Epithelial cell of esophagus (primary cell): ENCODE measurements at places on chromosomes 7 and 10.
A peak's percentile ranks its signal among the peaks of the same experiment; 100 is the strongest.

DNA sequence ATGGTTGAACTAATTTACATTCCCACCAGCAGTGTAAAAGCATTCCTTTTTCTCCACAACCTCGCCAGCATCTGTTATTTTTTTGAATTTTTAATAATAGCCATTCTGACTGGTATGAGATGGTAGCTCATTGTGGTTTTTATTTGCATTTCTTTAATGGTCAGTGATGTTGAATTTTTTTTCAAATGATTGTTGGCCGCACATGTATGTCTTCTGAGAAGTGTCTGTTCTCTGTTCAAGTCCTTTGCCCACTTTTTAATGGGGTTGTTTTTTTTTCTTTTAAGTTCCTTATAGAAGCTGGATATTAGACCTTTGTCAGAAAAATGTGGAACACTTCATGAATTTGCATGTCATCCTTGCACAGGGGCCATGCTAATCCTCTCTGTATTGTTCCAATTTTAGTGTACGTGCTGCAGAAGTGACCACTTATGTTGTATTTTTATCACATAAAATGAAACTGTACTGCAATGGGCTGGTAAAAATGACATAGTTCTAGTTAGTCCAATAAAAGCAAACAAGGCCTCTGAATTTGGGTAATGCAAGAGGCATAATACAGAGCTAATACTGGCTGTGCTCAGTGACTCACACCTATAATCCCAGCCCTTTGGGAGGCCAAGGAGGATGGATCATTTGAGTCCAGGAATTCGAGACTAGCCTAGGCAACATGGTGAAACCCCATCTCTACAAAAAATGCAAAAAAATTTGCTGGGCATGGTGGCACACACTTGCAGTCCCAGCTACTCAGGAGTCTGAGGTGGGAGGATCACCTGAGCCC, 70.3 kb downstream of the ABI1 start:
- peak; percentile 66 for DNase-seq

DNA sequence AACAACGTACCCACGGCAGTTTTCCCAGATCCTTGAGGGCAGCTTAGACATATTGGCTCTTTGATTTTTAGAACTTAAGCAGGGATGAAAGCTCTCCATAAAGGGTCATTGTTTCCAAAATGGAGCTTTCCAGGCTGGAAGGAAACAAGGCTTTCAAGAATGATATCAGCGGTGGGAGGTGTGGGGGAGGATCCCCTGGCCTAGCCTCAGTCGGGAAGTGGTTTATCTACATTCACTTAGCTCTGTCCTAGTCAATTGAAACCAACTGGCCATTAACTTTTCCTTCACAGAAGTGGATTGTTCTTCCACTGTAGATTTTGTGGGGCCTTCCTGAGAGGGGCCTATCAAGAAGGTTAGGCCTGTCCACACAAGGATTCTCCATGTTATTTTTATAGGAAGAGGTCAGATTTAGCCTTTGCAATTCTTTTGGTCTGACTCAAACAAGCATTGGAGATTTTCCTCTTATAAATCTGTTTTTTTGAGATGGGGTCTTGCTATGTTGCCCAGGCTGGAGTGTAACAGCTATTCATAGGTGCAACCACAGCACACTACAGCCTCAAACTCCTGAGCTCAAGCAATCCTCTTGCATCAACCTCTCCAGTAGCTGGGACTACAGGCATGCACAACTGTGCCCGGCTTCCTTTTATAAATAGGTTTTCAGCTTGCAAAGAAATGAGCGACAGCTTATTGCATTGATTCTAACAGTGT, 343.5 kb downstream of the LRMDA start:
- DNase-seq, result no peak

DNA sequence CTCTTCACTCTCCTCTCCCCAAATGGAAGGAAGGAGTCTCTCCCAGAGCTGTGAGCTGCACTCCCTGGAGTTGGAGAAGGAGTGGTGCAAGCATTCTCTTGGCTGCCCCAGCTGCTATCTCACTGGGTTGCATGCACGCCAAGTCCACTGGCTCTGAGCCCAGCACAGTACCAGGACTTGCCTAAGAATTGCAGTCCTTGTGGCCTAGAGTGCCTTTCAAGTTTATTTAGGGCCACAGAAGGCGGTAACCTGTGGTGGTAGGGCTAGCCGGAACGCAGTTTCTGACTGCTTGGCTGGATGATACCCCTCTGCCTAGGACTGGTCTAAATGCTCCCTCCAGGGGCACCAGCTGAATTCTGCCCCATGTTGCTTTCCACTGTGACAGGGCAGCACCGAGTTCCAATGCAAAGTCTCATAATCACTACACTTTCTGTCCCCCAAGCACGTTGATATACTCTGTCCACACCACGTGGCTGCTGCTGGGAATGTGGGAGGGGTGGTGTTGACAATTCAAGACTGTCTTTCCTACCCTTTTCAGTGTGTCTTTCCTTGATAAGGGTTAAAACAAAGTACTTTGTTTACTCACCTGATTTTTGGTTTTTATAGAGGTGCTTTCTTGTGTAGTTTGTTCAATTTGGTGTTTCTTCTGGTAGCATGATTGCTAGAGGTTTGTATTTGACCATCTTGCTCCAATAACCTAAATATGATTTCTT, 57.0 kb downstream of the PHTF2 start:
- no peak for DNase-seq

DNA sequence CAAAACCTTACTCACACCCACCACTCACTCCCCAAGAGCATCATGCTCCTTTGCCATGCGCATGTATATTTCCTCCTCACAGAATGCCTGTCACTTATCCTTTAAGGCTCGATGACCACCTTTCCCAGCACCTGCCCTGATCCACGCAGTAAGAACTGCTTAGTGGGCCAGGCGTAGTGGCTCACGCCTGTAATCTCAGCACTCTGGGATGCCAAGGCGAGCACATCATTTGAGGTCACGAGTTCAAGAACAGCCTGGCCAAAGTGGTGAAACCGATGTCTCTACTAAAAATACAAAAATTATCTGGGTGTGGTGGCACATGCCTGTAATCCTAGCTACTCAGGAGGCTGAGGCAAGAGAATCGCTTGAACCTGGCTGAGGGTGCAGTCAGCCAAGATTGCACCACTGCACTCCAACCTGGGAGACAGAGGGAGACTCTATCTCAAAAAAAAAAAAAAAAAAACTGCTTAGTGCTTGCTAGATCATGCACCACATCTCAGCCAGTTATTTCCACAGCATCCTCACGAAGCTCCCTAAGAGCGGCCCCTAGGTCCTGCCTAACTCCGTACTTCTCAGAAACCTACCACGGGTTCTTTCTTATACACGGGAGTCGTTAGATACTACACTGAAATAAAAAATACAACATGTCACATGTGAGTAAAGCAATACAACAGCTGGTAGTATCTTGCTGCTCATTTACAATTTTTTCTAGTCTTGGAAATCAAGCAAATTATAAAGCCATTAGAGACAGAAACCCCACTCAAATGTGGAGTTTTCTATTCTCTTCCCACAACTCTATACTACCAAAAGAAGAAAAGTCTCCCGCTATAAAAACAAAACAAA, 37.2 kb downstream of the CYTH3 start:
- no peak for DNase-seq

DNA sequence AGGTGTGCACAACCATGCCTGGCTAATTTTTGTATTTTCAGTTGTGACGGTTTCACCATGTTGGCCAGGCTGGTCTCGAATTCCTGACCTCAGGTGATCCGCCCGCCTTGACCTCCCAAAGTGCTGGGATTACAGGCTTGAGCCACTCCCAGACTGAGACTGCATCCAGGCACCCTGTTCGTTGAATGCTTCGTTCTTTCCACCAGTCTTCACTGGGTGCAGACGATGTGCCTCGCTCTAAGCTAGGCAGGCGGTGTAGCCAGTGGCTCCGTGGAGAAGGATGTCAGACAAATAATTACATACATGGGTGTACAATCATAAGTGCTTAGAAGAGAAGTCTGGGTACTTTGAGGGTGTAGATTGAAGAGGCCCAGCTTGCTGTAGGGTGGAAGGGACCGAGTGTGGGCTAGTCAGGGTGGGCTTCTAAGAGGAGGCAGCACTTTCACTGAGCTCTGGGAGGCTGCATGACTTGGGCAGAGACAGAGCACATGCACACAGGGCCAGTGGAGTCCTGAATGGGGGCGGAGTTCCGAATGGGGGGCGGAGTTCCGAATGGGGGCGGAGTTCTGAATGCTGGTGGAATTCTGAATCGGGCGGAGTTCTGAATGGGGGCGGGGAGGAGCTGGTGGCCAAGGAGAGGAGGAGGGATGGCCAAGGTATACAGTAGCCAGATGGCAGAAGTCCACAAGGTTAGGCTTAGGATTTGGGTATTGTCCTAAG, 74.3 kb downstream of the COL26A1 start:
- no peak for DNase-seq

DNA sequence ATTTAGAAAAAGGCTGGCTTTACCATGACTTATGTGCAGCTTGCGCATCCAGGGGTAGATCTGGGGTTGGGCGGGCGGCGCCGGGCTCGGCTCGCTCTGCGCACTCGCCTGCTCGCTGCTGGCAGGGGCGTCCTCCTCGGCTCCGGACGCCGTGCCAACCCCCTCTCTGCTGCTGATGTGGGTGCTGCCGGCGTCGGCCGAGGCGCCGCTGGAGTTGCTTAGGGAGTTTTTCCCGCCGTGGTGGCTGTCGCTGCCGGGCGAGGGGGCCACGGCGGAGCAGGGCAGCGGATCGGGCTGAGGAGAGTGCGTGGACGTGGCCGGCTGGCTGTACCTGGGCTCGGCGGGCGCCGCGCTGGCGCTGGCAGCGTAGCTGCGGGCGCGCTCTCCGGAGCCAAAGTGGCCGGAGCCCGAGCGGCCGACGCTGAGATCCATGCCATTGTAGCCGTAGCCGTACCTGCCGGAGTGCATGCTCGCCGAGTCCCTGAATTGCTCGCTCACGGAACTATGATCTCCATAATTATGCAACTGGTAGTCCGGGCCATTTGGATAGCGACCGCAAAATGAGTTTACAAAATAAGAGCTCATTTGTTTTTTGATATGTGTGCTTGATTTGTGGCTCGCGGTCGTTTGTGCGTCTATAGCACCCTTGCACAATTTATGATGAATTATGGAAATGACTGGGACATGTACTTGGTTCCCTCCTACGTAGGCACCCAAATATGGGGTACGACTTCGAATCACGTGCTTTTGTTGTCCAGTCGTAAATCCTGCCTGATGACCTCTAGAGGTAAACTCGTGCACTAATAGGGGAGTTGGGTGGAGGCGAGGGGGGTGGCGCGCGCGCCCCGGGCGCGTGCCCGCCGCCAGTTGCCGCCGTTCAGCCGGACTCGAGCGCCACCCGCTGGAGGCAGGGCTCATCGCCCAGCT, at the start of gene HOXA5:
TSS of gene HOXA5 (minus strand) at position 659 of the 927 bp plus-strand sequence. CDS start at position 585, 74 bp downstream.
- DNase-seq, result peak; percentile 95

DNA sequence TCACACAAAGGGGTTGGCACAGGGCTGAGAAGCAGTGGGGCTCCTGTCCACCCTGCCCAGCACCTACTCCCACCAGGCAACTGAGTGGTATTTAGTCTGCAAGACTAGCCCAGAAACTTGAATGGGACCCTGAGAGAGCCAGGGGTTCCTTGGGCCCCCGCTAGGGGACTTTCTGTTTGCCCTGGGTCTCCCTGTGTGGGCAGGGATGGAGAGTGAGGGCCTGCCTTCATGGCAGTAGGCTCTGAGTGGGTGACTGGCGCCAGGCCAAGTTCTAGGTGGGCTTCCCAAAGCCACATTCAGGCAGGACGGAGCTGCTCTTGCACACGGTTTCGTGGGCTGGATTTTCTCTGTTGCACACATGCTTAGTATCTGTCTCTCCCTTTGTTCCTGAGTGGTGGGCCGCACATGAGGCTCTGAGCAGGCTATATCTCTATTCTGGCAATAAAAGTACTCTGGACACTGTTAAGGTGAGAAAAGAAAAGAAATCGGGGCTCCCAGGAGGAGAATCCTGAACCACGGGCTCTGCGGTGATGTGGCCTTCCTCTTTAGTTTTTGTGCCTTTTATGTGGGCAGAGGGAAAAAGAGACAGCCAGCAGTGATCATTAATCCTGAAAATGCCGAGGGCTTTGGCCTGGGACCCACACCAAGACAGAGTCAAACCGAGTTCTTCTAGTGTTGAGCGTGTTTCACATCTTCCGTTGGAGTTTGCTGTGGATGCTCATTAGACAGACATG, 26.9 kb downstream of the IL2RA start:
- no peak for DNase-seq

- DNase-seq, result peak; percentile 33
Observed at GRCh38 chr7:30166841-30167235, 32.1 kb downstream of the MTURN start.

- DNase-seq, result no peak
Observed at GRCh38 chr7:139714163-139714901, 63.5 kb downstream of the HIPK2 start.

GRCh38 chr10:76766682-76767081, 870.9 kb downstream of the KCNMA1 start:
- no peak for DNase-seq

DNA sequence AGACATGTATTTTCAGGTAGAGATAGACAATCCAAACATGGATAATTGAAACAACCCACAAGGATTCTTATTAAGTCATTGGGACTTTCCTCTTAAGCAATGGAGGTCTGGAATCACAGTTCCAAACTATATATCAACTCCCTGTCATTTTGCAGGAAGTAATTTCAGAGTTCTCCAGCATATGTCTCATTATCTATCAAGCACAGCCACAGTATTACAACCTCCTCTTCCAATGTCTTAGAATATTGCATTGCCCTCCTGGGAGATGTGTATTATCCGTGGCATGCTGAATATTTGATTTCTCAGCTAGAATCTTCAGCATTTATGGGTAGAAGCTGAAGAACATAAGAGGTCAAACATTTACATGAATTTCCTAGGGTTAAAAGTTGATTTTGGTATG, 1255.8 kb downstream of the SORCS1 start:
- DNase-seq, result no peak

- no peak for DNase-seq
Observed at GRCh38 chr10:132344386-132344785, 12.4 kb downstream of the LRRC27 start.

- peak; percentile 32 for DNase-seq
Observed at GRCh38 chr7:134366481-134366880, 49.8 kb upstream of the SLC35B4 start.

GRCh38 chr7:87370660-87371180, 25.3 kb downstream of the CROT start:
- DNase-seq, result peak; percentile 50

DNA sequence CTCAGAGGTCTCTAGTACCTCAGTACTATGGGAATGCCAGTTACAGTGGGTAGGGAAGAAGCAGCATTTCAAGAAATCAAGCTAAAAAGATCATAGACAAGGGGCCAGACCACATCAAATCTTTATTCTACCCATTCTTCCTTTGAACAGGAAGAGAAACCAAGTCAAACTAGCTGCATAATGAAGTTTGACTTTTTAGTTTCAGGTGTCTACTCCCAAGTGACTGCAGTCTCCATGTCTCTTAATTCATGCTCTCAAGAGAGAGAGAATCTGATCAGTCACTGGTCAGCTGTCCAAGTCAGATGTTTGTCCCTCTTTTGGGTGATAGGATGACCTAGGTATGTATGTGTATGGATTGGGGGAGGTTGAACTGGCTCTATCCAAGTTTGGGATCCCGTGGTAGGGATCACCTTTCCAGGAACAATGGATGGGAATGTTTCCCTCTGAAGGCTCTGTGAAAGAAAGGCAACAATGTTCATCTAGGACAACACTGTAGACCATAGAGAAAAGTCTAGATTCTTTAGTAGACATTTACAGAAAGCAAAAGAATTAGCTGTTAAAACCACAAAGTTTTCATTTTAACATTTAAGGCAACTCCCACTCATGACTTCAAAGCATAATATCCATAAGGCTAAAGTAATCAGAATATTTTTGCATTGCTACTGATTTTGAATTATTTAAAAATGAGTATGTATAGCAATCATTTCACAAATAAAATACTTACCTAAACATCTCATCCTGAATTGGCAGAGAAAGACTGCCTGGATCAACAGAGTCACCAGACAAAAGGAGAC, 30.1 kb upstream of the PRTFDC1 start:
- DNase-seq, result no peak
